Fibroblast of lung (primary cell): ENCODE measurements at places on chromosomes 5 and 9. TPM values are rescaled to one million over a fixed set of nuclear protein-coding genes. Genes with fewer than 3 reads are reported as not detected.
A peak's percentile ranks its signal among the peaks of the same experiment; 100 is the strongest.

DNA sequence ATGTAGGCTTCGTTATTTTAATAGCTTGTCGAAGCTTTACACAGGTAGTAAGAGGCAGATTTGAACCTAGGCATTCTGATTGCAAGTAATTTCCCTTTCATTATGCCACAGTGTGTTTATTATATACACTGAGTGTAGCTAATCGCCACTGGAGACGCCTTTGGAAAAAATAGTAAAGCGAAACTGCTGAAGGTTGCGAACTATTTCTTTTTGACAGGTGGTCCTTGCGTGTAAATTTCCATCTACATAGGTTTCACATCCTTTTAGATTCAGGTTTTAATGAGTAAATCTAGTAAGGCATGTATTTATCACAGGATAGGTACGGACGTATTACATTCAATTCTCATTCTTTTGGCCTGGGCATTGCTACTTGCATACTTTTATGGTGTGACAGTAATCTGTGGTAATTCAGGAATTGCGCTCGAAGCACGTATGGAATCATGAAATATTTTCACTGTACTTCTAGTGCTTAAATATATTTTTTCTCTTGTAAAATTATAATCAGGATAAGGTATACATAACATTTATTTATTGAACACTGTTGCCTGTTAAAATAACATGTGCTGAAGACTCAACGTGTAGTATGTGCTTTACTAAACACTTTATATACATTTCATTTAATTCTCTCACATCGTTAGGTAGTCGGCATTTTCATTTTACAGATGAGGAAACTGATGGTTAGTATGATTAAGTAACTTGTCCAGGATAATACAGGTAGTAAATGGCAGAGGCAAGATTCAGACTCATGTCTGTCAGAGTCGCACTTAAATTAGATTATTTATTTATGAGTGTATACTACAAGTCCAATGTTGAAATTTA lies 1.8 kb downstream of the MARCHF6 start:
- peak; percentile 85 for DNase-seq

GRCh38 chr9:126989847-126990842 lies 75.6 kb downstream of the RALGPS1 start:
- no peak for DNase-seq

DNA sequence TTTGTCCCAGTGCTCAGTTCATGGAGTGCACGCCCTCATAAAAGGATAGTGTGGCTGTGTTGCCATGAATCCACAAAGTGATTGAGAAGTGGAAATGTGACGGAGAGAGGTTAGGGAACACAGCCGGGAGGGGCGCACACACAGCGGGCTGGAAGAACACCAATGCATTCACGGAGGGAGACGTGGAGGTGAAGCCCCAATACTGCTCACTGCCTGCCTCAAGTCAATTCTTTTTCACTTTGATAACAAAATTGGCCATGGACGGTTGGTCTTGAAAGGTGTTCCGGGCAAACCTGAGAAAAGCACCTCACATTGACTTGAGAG lies 424.1 kb downstream of the MED10 start:
- DNase-seq = no peak

GRCh38 chr5:52520171-52520570 lies 267.5 kb upstream of the ITGA1 start:
- no peak for DNase-seq

- DNase-seq = no peak
These were observed 388.3 kb downstream of the PLK2 start for GRCh38 chr5:58071566-58071965.

- DNase-seq = no peak
These were observed 577.9 kb downstream of the ISL1 start for GRCh38 chr5:51961154-51961562.

- no peak for DNase-seq
These were observed 311.5 kb upstream of the DAP start for GRCh38 chr5:11072568-11072967.

FAM221B gene
- polyA plus RNA-seq = not detected in 2 replicates

- DNase-seq = no peak
These were observed 227.5 kb downstream of the PIK3R1 start for GRCh38 chr5:68443091-68443490.

DNA sequence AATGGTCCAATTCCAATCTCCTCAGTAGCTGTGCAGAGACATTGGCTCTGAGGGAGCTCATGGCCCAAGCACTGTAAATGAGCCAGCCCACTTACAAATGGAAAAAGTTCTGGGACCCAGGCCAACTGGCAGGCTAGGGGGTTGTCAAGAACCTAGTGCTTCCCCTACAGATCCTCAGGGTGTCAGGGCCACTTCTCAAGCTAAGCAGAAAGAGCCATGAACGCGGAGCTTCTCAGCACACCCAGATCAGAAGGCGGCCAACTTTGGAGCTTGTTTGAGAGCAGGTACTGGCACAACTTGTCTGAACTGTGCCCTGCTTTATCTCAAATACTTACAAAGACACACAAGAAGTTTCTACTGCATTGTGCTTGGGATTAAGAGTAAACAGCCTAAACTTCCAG lies 17.5 kb downstream of the TLE1 start:
- peak; percentile 90 for DNase-seq

DNA sequence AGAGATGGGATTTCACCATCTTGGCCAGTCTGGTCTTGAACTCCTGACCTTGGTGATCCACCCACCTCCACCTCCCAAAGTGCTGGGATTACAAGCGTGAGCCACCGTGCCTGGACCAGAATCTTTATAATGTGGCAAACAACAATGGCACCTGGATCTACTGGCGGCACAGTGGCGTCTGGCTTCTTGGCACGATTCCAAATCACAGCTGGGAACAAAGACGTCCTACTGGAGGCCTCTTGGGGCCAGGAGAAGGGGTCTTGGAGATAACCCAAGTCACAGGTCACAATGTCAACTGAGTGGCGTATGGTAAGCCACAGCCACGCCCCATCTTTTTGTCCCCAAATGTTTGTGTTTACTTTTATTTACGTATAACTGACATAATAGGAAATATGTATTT lies 77.8 kb upstream of the RAPGEF1 start:
- DNase-seq = no peak

- peak; percentile 36 for DNase-seq
These were observed 12.8 kb downstream of the SEMA5A start for GRCh38 chr5:9533096-9533495.

DNA sequence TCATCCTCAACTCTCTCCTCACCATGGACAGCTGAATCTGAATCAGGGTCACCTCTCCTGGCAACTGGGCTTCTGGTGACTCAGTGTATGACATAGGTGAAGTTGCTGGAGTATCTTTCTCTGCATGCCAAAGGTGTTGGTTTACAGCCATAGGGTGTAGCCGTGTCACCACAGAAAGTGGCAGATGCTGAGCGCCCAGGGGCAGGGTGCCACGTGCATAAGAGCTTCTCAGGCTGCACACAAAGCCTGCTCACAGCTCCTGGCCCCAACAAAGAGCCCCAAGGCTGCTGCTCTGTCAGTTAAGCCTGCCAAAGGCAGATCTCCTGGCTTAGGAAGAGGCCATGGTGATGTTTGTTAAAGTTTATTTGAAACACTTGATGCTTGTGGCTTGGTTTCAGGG lies 297.7 kb upstream of the WWC1 start:
- no peak for DNase-seq

DNA sequence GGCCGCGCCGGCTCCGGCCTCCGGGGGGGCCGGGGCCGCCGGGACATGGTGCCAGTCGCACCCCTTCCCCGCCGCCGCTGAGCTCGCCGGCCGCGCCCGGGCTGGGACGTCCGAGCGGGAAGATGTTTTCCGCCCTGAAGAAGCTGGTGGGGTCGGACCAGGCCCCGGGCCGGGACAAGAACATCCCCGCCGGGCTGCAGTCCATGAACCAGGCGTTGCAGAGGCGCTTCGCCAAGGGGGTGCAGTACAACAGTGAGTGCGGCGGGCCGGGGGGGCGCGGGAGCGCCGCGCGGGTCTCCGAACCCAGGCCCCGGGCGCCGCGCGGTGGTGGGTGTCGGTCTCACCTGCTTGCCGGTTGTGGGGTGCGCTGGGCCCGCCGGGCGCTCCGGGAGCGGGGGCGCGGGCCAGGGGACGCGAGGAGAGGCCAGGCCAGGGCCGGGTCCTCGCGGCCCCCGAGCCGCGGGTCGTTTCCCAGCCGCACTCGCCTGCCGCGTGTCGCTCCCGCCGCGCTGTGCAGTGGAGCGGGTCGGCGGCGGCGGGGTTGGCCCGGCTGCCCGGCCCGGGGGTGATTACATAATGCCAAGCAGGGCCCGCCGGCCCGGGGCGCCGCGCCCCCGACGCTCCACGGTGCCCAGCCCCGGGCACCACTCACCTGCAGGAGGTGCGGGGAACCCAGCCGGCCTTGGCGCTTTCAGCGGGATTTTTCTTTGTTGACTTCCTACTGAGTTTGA lies 492 bp downstream of the RABL6 start:
- DNase-seq = no peak

MYMK gene
- not detected in 2 replicates for polyA plus RNA-seq

- no peak for DNase-seq
These were observed 243.2 kb upstream of the IRX4 start for GRCh38 chr5:2125901-2126265.

DNA sequence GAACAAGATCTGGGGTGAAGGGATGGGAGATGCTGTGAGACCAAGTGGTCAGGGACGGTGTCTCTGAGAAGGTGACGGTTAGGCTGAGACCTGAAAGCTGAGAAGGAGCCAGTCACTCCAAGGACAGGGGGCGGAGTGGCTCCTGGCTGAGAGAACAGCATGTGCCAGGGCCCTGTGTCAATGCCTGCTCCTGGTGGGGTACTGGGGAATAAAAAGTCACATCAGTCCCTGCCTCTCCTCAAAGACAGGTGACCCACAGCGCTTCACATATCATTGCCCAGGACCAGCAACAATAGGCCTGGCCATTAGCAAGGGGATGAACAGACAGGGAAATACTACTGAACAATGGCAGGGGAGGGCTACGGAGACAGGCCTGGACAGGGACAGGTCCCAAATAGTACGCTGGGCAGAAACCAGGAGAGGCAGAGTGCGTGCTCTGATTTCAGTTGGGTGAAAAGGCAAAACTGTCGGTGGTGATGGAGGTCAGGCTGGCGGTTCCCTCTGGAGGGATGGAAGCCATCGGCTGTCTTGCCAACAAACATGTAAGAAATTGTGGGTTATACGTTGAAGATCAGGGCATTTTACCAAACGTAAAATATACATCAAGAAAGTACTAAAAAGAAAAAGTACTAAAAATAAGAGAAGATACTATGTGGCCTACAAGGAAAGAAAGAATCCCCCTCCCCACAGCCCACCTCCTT lies 64.3 kb downstream of the C9orf50 start:
- no peak for DNase-seq

GRCh38 chr9:93092251-93092991 lies 3.6 kb upstream of the CARD19 start:
- DNase-seq = no peak

GRCh38 chr5:68960961-68961360 lies 132.9 kb upstream of the SLC30A5 start:
- DNase-seq = no peak

DNA sequence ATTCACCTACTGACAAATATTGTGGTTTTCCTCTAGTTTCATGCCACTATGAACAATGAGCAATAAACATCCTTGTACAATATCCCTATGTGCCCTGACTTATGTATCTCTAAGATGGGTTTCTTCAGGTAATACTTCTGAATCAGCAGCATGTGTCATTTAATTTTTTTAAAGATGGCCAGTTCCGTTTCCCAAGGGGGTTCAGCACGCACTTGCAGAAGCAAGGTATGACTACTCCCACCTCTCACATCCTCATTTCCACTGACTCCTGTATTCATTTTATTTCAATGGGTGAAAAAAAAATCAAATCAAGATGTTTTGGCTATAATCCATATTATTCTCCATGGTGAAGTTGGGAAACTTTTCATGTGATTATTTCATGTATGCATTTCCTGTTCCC lies 14.7 kb upstream of the ADAMTS19 start:
- no peak for DNase-seq

DNA sequence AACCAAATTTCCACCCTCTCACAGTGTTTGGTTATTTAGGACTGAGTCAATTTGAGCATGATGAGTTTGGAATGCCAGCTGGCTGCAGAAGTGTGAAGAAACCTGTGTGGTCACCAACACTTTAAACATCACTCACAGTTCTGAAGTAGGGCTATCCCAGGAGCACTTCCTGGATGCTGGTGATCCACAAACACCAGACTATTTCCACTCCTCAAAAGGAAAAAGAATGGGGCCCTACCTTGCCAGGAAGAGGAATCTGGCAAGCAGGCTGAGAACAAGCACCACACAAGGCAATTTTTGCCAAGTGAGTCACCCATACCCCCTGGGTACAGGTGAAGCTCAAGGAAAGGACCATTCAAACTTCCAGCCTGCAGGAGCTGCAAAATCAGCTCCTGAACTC lies 294.2 kb upstream of the PTGER4 start:
- DNase-seq = no peak

KLHL3 gene
- 0.60 and 1.1 TPM in 2 replicates for polyA plus RNA-seq

GRCh38 chr5:3929799-3930198 lies 334.2 kb downstream of the IRX1 start:
- no peak for DNase-seq

SV2C gene
- not detected in 2 replicates for polyA plus RNA-seq

DNA sequence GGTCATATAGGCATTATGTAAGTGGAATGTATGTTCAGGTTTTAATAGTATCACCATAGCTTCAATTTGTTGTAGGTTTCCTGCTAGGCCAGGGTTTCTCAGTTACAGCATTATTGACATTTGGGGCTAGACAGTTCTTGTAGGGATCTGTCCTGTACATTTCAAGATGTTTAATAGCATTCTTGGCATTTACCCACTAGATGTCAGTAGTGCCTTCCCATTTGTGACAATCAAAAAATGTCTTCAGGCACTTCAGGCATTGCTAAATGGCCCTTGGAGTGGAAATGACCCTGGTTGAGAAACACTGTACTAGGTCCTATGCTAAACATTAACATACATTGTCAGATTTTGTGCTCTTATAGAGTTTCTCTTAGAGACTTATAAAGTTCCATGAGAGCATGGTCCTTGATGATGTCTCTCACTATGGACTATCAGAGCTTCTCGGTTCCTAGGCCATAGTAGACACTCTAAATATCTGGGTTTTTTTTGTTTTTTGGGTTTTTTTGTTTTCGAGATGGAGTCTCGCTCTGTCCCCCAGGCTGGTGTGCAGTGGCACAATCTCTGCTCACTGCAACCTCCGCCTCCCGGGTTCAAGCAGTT lies 1.4 kb downstream of the KIF20A start:
- DNase-seq = peak; percentile 48

- no peak for DNase-seq
These were observed 11.7 kb upstream of the FCN2 start for GRCh38 chr9:134868751-134869553.
